ENCODE measurements at places on chromosomes 3 and 15.
A peak's percentile ranks its signal among the peaks of the same experiment; 100 is the strongest.

GRCh38 chr15:97972366-97972765 is 11.9 kb downstream of the ARRDC4 start:
- DNase-seq: no peak

DNA sequence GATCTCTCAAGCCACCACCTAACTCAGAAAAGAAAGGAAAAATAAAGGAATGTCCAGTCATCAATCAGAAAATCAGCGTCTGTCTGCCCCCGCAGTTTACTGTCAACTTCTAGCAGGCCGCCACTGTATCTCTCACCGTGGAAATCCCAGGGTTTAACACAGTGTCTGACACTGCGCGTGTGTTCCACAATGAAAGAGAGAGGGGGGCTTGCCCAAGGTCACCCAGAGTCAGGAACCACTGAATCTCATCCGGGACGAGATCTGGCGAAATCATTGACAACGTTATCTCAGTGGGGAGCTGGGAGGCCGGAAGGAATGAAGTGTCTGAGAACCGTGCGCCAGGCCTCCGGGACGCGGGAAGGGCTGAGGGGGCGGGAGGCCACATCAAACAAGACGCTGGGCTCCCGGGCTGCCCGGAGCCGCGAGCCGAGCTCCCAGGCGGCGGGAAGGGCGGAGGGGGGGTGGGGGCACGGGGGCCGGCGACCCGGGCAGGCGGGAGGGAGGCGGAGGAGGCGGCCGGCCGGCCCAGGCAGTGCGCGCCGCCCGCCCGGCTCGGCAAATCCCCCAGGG is 2.2 kb upstream of the HES1 start:
- DNase-seq: peak; percentile 47

GRCh38 chr3:5197022-5197421 is 9.5 kb downstream of the EDEM1 start:
- no peak for DNase-seq

- DNase-seq: no peak
These were observed 565.9 kb downstream of the PDCD6IP start for GRCh38 chr3:34364335-34364734.

GRCh38 chr3:130648293-130648692 is 98.3 kb downstream of the PIK3R4 start:
- DNase-seq: no peak

DNA sequence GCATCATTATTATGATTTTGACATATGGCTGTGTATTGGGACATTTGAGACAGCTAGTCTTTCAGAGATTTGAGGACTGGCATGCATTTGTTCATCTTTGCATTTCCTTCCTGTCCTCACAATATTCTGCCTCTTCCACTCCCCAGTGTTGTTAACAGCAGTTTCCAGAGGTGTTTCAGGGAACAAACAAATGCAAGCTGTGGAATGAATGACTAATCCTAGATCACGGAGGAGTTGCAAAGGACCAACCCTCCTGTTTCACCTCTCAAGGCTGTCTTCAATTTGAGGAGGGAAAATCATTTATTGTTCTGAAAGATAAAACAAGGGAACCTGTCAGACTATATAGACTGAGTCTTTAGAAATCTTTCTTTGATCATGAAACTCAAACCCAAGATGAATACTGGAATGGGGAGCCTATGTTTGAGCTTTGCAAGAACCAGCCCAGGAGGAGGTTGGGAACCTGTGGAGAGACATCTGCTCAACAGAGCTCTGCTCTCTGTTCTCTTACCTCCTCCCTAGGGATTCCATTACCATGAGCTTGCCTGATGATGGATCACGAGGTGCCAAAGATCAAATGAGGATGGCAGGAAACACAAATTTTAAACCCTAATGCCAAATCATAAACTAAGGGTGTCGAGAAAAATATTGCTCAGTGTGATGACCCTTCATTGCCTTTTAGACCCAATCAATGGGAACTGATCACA is 68.5 kb downstream of the SLC7A14 start:
- no peak for DNase-seq

GRCh38 chr15:71109130-71109529 is 6.1 kb upstream of the THSD4 start:
- no peak for DNase-seq

DNA sequence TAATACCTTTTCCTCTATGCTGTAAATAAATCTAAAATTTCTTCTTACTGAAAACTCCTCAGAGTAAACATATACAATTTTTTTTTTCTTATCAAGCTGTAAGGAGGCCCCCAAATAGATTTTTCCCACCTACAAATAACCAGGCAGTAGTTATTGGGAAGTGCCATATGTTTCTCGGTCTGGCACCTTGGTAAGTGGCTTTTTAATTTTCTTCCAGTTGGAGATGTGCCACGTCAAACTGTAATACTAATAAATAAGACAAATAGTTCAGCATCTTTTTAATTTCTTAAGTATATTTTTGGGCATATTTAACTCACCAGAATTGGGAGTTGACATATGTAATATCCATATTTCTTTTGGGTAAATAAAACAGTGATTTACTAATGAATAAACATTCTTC is 346.3 kb downstream of the DIPK2A start:
- no peak for DNase-seq

DNA sequence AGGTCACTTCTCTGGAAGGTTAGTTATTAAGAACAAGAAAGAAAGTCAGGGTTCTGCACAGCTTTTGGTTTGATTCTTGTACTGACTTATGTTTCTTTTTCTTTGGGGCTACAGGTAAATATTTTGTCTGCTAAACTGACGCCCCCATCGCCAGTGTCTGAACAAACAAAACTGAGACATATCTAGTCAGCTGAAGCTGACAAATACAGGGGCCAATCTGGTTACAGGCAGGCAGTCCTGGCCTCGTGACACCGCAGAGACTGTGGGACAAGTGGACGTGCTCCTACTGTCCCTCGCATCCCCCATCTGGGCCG is 4.6 kb upstream of the RPL14 start:
- DNase-seq: no peak

GRCh38 chr15:44158111-44158510 is 37.0 kb downstream of the FRMD5 start:
- DNase-seq: no peak

- DNase-seq: no peak
These were observed 101.2 kb downstream of the ST8SIA2 start for GRCh38 chr15:92494806-92495336.

DNA sequence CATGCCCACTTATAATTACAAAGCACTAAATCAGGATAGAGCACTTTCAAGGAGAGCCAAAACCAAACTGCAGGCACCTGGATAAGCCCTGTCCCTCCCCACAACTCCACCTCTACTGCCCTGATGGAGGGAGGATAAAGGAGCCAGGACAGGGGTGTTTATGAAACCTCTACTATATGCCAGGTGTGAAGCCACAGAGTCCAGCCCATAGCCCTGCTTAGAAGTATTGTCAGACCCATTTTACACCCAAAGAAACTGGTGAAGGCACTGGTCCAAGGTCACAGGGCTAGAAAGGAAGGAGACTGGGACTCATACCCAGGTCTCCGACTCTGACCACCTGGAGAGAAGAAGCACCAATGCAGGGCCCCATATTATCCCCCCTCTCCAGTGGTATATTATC is 48.7 kb downstream of the SH3BP5 start:
- DNase-seq: no peak

DNA sequence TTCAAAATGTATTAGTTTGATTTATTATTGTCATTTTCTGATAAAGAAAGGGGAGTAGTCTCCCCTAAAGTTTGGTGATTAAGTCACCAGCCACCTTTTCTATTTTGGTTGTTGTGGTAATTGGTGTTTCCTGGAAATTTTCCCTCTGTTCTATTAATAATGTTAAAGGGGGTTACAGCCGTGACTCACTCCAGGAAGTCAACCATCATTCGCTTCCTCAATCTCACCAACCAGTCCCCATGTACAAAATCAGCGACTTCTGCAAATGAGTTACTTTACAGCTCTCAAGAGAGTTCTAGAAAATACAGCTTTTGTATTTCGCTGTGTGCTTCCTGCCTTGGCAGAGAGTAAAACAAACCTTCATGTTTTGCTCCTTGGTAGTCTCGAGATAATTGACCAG is 285.1 kb downstream of the LPP start:
- peak; percentile 68 for DNase-seq

DNA sequence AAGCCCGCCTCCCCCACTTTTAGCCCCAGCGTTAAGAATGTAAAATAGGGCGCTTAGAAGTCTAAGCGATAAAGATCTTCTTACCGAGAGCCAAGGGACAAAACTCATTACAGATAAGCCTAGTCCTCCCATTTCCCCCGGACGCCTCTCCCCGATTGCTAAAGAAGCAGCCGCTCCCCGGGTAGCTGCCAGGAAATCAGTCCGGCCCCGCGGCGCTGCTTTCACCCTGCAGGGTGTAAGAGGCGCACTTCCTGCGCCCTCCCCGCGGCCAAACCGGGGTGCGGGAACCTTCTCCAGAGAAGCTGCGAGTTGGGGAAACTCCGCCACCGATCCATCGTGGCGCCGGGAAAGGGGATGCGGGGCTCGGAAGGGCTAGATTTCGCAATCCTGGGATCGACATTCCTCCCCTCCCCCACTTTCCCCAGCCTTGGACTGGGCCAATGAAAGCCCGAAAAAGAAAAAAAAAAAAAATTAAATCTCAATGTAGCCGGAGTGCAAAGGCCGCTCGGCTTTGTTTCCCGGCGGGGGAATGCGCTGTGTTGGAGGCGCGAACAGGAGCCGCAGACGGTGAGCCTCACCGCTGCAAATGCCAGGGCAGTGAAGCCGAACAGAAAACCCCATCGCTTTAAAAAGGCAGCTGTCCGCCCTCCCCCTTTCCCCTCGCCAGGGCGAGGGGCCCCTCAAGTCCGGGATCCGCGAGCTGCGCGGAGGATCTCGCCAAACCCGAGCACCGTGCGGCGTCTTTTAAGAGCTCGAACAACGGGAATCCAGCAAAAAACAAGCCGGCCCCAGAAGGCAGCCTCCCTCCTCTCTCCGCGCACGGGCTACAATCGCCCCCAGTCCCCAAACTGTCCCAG is 626 bp upstream of the PTPRG start:
- DNase-seq: peak; percentile 57

- DNase-seq: no peak
These were observed 38.1 kb upstream of the TMC3 start for GRCh38 chr15:81411969-81412633.

DNA sequence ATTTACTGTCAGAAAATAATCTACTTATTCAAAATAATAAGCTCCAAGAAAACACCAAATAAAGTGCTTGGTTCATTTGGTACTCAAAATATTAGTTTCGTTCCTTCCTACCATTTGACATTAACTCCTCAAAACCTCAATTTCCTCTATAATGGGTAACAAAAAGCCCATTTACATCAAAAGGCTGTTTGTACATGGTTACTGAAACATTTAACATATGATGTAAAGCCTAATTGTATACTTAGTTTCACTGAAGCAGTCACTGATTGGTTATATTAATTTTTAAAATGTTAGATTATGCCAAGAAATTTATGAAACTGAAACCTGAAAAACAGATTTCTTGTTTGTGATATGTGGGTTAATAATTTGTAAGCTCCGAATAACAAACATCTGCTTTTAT is 14.7 kb downstream of the XRN1 start:
- DNase-seq: no peak

DNA sequence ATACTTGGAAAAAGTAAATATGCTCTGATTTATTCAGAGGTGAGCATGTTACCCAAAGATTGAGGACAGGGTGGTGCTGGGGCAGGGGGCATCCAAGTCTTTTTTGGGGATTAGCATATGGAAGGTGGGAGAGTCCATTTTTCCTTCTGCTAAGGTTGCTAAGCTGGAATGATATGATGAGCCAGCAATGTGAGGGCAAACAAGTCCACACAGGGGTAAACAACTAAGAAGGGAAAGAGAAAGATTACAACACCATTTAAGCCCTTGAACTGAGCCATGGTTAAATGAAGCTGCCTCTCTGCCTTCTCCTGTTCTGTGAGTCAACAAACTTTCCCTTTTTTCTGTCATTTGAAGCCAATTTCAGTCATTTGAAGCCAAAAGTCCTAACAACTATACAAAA is 89.0 kb downstream of the RPL22L1 start:
- no peak for DNase-seq

DNA sequence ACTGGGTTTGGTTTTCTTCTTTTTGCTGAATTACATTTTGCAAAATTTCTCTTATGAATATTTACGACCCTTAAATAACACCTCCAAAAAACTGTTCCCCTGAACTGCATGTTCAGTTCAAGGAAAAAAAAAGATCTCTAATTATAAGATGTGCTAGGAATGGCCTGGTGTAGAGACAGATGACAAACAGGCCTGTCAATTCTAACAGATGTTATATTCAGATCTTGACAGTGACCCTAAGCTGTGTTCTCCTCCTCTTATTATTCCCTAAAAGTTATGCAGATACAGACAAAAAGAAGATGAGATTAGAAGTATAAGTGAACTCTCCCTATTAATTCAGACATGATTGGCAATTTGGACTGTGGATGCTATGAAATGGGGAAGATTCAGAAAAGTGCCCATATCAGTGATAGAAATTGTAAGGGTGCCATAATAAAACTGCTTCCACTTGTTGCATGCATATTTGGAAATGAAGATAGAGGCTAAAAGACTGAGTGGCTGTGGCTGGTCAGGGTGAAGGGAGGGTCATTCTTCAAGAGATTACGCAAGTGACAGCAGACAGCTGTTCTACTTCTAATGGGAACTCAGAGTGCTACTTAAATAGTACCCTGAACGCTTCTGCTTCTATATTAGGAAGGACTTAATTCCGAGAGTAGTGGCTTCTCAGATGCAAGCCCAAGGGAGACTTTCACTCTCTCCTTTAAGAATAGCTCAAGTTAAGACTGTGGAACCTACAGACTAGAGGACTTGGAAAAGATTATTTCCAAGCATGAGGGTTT is 75.5 kb downstream of the ADAMTS9 start:
- no peak for DNase-seq

DNA sequence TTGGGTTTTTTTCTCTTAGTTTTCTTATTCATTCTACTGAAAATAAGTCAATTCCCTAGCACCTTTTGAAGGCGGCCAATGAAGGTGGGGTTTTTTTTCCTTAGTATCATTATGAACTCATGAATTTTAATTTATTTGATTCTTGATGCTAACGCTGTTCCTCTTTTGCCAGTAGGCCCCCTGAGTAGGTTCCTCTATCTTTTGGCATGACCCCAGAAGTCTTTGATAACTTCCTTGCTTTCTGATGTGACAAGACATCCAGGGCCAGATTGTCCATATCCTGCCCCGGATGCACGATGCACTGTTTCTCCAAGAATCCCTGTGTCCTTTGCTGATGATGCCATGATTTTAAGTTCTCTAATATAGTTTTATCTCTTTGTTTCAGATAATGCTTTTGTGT is 20.6 kb downstream of the LRRK1 start:
- DNase-seq: no peak

DNA sequence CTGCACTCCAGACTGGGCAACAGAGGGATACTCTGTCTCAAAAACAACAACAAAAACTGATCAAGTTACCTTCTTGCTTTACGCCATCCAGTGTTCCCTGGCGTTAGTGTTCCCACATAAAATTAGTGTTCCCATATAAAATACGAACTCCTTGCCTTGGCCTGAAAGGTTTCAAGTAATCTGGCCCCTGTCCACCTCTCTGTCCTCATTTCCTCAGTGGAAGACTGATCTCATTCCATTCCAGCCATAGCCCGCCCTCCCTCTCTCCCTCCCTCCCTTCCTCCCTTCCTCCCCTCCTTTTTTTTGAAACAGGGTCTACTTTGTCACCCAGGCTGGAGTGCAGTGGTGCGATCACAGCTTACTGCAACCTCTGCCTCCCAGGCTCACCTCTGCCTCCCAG is 2.8 kb upstream of the CAND2 start:
- no peak for DNase-seq

GRCh38 chr3:98778852-98779413 is 15.8 kb downstream of the ST3GAL6 start:
- peak; percentile 92 for DNase-seq

- no peak for DNase-seq
These were observed 17.6 kb downstream of the METTL6 start for GRCh38 chr3:15409774-15410173.
